ENCODE measurements at places on chromosomes 16 and 17. TPM values are rescaled to one million over a fixed set of nuclear protein-coding genes. Genes with fewer than 3 reads are reported as not detected.

GRCh38 chr17:81223762-81224130 is 981 bp upstream of the CEP131 start:
- no peak for DNase-seq

Gene KIF2B
- total RNA-seq: not detected

DNA sequence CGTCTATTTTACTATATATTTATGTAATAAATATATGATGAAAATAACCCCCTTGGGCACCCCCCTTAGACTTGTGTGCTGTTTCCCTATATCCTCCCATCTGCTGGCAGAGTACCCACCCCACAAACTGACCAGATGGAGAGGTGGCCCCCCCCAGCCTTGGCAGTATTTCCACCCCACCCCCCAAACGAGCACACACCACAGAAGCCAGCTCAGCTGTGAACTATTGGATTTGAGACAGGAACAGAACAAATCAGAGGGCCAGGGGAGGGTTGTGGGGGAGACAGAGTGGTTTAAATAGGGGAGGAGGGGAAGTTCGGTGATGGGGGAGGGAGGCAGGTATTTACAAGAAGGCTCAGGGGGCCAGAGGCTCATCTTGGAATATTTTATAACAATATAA is 7.8 kb downstream of the NR1D1 start:
- DNase-seq: no peak

DNA sequence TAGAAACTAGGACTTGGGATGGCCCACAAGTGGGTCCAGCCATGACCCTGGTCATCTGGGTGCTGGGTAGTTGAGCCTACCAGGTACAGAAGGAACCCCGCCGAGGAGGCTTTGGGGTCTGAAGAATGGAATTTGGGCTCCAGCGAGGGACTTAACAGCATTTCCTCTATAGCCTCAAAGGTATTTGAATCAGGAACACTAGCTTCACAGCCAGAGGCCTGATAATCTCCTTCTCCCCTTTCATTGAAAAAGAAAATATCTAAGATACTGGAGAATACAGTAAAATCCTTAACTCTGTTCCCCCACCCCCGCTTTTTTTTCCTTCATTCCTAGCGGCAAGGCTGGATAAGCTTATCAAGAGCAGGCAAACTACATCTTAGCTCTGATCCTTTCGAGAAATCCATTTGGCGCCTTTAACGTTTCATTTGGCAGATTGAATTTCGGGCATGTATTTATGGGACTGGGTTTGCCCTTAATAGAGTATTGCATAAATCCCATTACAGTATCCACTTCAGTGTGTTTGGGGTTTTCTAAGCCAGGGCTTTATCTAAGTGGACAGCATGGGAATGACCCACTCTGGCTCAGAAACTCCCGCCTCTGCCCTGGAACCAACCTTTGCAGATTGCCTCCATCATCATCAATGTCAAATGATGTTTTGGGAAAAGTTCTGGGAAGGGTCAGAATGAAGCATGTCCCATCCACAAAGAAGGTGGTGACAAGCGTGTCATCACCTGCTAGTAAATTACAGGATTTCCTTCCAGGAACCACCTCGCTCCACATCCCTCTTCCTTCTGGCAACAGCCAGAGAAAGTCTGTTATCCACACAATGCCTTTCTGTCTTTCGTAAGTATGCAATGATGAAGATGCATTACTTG is 36.9 kb downstream of the XYLT1 start:
- peak; percentile 21 for DNase-seq

DNA sequence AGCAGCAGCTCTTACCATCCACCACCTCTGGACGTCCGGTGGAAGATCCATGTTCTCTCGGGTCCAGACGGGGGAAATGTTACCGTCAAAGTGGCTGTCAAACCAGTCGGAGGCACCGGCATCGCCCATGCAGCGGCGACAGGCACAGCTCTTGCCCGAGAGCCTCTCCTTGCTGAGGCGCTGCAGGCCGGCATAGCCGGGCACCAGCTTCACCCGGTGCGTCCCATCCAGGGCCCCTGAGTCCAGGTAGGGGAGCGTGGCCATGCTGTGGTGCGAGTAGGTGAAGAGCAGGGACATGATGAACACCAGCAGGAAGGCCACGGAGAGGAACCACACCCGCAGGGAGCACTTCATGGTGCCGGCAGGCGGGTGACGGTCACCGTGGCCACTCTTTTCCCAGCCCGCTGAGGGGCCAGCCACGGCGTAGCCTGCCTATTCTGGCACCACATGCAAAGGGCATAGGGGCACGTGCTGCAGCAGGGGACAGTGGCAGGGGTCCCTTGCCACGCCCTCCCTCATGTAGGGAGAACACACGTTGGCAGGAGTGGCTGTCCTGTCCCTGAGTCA is 40.6 kb downstream of the ST3GAL2 start:
- DNase-seq: no peak

- peak; percentile 43 for DNase-seq
Measured at GRCh38 chr16:53219795-53220454, 165.1 kb downstream of the CHD9 start.

DNA sequence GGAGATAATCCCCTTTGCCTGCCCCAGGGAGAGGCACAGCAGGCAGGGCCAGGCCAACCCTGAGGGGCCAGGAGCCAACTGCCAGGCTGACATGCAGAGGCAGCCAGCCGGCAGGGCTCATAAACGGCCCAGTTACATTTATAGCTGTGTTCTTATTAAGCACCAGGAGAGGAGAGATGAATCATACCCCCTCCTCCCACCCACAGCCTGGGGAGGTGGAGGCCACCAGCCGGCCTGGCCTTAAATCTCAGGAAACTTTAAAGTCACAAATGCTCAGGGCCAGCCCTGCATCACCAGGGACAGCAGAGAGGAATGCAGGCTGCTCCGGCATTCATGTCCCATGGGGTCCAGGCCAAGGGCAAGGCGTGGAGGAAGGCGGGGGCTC is 177.2 kb downstream of the TMEM132E start:
- peak; percentile 5 for DNase-seq

Gene CRYM
- 0.26 TPM for total RNA-seq

Gene ZDHHC7
- 88.6 TPM for total RNA-seq

GRCh38 chr17:31114956-31115555 is 20.3 kb downstream of the NF1 start:
- DNase-seq: peak; percentile 70

Gene EFCAB3
- not detected for total RNA-seq

DNA sequence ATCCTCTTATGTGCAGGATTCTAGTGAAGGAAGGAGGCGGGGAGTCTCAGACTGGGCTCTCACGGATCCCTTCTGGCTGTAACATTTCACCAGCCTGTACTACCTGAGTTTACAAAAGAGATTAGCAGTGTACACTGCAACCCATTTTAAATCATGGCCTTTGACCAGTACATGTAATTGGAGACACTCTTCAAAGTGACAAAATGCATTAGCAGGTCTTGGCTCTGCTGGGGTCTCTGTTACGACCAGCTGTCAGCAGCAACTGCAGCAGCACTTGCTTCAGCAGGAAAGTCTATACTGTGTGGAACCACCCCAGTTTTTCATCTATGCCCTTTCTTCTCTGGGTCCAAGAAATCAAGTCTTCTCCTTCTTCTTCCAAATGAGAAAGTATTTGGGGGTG is 322.8 kb upstream of the ASIC2 start:
- DNase-seq: no peak

- no peak for DNase-seq
Measured at GRCh38 chr17:61087024-61087423, 312.6 kb upstream of the TBX2 start.

DNA sequence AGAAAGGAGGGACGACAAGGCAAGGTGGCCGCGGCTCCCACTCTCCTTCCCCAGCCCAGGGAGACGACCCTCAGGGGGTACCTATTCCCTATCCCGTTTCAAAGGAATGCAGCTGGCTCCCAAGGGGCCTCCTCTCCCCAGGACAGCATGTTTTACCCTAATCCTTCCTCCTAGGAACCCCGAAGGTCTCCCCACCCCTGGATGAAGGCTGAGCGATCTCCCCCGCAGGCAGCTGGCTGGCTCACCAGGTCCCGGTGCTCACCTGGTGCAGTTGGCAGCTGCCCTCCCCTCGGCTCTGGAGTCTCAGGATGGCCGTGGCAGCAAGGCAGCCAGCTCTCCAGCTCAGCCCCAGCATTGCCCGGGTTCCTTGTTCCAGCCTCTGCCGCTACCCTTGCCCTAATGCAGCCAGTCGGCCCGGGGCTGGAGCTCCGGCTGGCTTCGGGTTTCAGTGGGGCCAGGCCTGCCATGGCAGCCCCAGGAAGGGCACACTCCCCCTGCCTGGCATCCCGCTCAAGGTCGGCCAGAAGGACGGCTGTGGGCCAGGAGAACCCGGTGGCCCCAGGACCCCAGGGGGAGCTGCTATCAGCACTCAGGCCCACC is 4.6 kb downstream of the CLUH start:
- no peak for DNase-seq

- no peak for DNase-seq
Measured at GRCh38 chr17:948284-948852, 31.2 kb downstream of the NXN start.

DNA sequence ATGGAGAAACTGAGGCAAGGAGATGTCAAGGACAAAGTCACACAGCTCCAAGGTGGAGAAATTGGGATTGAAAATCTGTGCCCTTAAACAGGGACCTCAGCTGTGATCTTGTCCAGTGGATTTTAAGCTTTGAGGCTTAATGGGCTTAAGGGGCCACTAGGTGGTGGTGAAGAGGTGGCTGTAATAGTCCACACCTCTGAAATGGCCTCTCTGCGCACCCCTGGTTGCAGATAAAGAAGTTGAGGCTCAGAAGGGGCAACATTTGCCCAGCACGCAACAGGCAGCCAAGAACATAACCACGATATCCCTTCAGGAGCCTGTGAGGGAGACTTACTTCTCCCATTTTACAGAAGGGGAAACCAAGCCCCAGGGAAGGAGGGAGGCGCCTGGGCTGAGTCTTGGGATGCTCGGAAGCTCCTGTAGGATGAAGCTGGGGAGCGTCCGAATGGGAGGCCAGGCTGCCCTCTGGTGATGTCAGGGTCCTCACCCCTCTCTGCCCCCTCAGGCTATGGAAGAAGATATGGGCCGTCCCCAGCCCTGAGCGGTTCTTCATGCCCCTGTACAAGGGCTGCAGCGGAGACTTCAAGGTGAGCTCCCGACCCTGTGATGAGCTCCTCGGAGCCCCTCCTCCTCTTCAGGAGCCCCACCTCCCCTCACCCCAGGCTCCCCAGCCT is 43.7 kb downstream of the IL21R start:
- no peak for DNase-seq

Gene CIBAR2
- total RNA-seq: not detected
